Activated gamma-delta T cell (primary cell): ENCODE measurements at places on chromosomes 16 and 17.

DNA sequence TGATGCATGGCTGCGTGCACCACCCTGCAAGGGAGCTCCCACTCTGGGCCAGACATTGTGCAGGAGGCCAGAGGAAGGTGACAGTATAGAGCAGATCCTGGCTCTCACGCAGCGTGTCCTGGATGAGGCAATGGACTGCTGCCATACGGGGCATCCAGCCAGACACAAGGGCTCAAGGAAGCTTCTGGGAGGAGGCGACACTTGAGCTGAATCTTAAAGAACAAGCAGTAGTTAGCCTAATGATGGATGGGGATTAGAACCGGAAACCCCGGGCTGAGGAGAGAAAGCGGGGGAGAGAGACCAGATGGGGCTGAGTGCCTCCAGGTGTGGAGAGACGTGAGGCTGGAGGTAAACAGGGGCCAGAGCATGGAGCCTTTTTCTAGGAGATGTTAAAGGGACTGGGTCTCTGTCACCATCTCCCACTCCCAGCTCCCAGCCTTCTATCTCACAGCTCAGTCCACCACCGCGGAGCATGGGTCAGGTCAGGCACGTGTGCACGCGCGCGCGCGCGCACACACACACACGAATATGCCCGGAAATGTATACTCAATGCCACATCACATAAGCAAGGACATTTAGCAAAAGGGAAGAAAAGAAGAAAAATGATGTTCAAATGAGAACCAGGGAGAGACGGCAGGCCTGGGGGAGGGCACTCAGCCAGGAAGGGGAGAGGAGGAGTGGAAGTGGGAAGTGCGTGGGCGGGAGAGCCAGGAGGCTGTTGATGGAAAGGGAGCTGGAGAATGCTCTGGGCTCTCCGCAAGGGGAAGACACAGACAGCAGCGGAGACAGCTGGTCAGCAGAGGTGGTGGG is 46.3 kb downstream of the CCDC42 start:
- no peak for DNase-seq

DNA sequence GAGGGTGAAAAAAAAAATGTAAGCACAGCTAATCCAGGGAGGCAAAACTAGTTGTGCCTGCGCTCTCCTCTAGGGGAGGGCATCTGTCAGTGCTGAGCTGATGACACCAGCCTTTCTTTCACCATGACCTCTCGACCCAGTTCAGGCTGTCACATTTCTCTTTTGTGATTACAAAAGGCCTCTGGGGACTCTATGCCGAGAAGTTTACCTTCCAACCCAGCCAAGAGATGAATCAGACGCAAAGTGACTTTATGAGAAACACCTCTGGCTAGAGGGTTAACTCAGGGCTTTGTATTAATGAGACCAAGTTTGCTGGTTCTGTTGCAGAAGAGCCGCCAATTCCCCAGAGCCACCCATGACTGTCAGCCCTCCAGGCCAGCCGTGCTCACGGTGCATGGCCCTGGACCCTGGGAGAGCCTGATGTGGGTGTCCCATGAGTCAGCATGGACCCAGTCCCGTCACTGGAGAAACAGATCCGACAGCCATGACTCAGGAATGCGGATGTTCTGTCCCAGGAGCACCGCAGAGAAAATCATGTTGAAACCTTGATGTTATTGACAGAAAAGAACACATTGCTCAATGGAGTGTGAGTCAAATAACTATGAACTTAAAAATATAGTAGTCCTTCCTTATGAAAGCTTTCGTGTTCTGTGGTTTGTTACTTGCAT is 437.2 kb downstream of the HS3ST3B1 start:
- DNase-seq, result no peak

GRCh38 chr16:79969458-79969857 is 368.9 kb upstream of the MAF start:
- no peak for DNase-seq

GRCh38 chr17:19750835-19751234 is 2.7 kb upstream of the ALDH3A1 start:
- DNase-seq, result no peak

- DNase-seq, result no peak
Observed at GRCh38 chr16:70612931-70613330, 33.4 kb upstream of the IL34 start.

DNA sequence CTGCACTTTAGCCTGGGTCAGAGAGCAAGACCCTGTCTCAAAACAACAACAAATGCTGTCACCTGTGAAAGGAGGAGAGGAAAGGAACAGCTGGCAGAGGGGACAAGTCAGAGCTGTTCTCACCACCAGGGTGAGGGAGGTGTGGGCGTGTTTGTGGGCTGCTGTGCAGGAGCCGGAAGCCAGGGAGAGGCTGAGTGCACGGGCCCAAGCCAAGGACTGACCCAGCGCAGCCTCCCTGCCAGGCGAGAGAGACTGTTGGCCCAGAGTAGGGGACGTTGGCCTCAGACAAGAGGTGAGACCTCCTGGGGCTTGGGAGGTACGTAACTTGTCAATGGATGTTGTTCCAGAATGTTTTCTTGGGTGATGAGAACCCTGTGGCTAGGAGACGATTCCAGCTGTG is 10.7 kb downstream of the SPNS2 start:
- no peak for DNase-seq
